Tracheal epithelial cell (primary cell): ENCODE measurements at places on chromosomes 1 and 21. TPM values are rescaled to one million over a fixed set of nuclear protein-coding genes. Genes with fewer than 3 reads are reported as not detected.

PLPPR4 gene
- not detected in 2 replicates for total RNA-seq

PDPN gene
- total RNA-seq: 3.8 and 11.1 TPM in 2 replicates

NMNAT2 gene
- total RNA-seq: under 0.01 and 0.21 TPM in 2 replicates

TRIM63 gene
- total RNA-seq: not detected in 2 replicates

EPHA10 gene
- 0.24 TPM in 1 of 2 replicates, not detected in the other for total RNA-seq

HNRNPR gene
- total RNA-seq: 51.4 and 58.6 TPM in 2 replicates

CASQ2 gene
- total RNA-seq: under 0.01 TPM in 1 of 2 replicates, not detected in the other

TSNAX gene
- total RNA-seq: 26.2 and 30.4 TPM in 2 replicates

CLDN8 gene
- under 0.01 TPM in 2 replicates for total RNA-seq

SHE gene
- total RNA-seq: under 0.01 and 0.24 TPM in 2 replicates

LRRC38 gene
- total RNA-seq: not detected in 2 replicates

THEM5 gene
- not detected in 2 replicates for total RNA-seq

TSPEAR gene
- total RNA-seq: not detected in 2 replicates

RAB42 gene
- total RNA-seq: 0.21 and 30.6 TPM in 2 replicates

FCGR3A gene
- total RNA-seq: not detected in 2 replicates

AMY2A gene
- not detected in 2 replicates for total RNA-seq

BCAN gene
- not detected in 2 replicates for total RNA-seq

SH2D5 gene
- total RNA-seq: 31.5 and 64.6 TPM in 2 replicates

LENEP gene
- total RNA-seq: 0.72 TPM in 1 of 2 replicates, not detected in the other

NKAIN1 gene
- total RNA-seq: 0.24 TPM in 1 of 2 replicates, not detected in the other

TRABD2B gene
- total RNA-seq: 0.72 TPM in 1 of 2 replicates, not detected in the other

RNU1-3 gene
- total RNA-seq: under 0.01 TPM in 2 replicates

AMY1A gene
- total RNA-seq: not detected in 2 replicates

LRRC3 gene
- 0.43 and 0.72 TPM in 2 replicates for total RNA-seq

DLGAP3 gene
- total RNA-seq: 0.21 TPM in 1 of 2 replicates, not detected in the other

SPOCD1 gene
- total RNA-seq: 1.5 and 15.2 TPM in 2 replicates

KCNJ9 gene
- total RNA-seq: under 0.01 and 0.21 TPM in 2 replicates

TMPRSS2 gene
- 1.1 and 5.1 TPM in 2 replicates for total RNA-seq

CFAP74 gene
- total RNA-seq: not detected in 2 replicates

CHIA gene
- total RNA-seq: not detected in 2 replicates

DAB1 gene
- not detected in 2 replicates for total RNA-seq

NBL1 gene
- total RNA-seq: 103 and 114 TPM in 2 replicates

LHX8 gene
- total RNA-seq: under 0.01 TPM in 1 of 2 replicates, not detected in the other

ARHGEF10L gene
- total RNA-seq: 10.2 and 15.2 TPM in 2 replicates

PLA2G2F gene
- 0.24 TPM in 1 of 2 replicates, not detected in the other for total RNA-seq

OPTC gene
- total RNA-seq: not detected in 2 replicates

TRIM45 gene
- total RNA-seq: 2.8 and 2.9 TPM in 2 replicates
